ENCODE measurements at places on chromosomes 16 and 17. TPM values are rescaled to one million over a fixed set of nuclear protein-coding genes. Genes with fewer than 3 reads are reported as not detected.

DNA sequence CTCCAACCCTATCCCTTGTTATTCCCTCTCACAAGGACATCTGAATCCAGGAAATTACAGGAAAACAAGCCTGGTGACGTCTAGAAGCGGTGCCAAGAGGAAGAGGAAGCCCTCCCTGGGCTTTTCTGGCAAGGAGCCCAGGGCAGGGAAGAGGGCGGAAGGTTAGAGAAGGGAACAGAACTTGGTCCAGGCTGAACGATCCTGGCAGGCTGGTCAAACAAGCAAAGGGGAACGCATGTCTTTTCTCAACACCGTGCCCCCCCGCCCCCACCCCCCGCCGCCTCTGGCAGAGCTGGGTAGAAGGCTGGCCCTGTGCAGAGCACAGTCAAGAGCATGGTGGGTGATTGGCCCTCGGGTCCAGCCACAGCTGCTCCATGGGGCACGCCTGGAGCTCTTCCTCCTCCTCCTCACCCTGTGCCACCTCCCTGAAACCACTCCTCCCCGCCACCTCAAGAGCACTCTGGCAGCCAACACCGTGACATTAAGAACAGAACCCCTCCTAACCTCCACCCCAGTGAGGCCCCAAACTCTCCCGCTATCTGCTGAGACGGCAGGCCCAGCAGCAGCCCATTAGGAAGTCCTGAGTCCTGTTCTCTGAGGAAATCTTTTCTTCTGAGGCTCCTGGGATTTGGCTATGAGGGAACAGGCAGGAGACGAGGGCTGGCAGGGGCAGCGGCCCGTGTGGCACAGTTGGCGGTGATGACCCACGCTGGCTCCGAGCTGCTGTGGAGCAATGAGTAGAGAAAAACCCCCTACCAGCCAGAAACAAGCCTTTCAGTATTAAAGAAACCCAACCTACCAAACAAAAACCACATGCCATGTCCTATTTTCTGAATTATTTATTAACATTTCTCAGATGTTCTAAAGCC, 7.3 kb downstream of the C16orf86 start:
- DNase-seq: peak; percentile 82

GRCh38 chr16:77767211-77767610, 21.2 kb upstream of the VAT1L start:
- DNase-seq: no peak

DNA sequence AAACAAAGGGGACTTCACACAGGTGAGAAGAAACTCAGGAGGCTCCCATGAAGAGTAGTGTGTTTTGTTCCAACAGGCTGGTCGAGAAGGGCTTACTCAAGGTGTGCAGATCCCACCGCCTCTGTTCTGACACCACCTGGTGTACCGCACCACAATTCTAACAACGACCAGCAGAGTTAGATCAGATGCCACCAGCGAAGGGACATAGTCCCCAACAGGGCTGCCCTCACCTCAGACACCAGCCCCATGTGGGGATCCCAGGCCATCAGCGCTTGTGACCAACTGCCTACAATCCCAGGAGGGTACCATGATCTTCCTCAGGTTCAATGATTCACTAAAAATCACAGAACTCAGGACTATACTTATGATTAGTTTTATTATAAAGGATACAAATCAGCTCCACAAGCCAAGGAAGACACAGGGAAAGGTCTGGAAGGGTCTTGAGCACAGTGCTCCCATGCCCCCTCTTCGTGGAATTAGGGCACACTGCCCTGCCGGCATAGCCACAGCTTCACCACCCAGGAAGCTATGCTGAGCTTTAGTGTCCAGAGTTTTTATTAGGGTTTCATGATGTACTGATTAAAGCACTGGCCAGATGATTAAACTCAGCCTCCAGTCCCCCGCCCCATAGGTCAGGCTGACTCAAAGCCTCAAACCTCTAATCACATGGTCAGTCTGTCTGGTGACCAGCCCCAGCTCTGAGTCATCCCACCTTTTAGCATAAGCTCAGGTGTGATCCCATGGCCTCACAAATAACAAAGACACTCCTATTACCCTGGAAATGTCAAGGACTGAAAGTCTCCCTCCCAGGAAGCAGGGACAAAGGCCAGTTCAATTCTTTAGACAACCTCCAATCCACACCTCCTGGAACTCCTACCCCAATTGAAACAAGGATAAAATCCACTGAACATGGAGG, 26.0 kb downstream of the TRIM25 start:
- DNase-seq: no peak

PTGES3L gene
- 60.3 TPM for polyA plus RNA-seq

SYT17 gene
- polyA plus RNA-seq: 0.68 TPM
